ENCODE measurements at places on chromosomes 12 and 14.

GRCh38 chr14:67187826-67188225 is 1.4 kb upstream of the GARIN2 start:
- DNase-seq: no peak

DNA sequence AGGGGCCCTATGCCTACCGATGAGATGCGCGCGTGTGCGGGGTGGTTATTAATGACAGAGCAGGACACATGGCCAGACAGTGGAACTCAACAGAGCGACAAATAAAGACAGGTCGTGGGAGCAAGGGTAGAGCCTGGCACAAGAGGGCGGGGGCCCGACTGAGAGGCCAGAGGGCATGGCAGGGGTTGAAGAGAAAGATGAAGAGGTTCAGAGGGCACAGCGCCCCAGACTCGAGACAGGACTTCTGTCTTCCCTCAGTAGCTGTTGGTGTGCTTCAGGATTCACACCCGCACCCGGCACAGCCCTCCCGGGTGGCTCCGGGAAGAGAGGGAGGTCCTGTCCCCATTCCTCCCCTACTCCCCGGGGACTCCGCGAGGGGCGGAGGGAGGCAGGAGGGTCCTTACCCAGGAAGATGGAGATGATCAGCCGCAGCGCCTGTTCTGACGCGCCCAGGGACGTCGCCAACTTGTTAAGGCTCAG is 366 bp downstream of the LPCAT3 start:
- DNase-seq: peak; percentile 91

- DNase-seq: peak; percentile 87
Measured at GRCh38 chr12:55940065-55940732, 9.2 kb downstream of the DGKA start.

- no peak for DNase-seq
Measured at GRCh38 chr14:68759017-68759560, 33.8 kb downstream of the ZFP36L1 start.

GRCh38 chr14:87999277-87999676 is 5.7 kb upstream of the GPR65 start:
- no peak for DNase-seq

GRCh38 chr12:110235383-110235782 is 45.7 kb upstream of the ATP2A2 start:
- DNase-seq: no peak

Measured in SK-N-DZ (cell line).